Hematopoietic multipotent progenitor cell treated with erythropoietin and hydrocortisone succinate and interleukin-3 and kit ligand, for 8 days (in vitro differentiated cells): ENCODE measurements at places on chromosomes 1 and 21.

DNA sequence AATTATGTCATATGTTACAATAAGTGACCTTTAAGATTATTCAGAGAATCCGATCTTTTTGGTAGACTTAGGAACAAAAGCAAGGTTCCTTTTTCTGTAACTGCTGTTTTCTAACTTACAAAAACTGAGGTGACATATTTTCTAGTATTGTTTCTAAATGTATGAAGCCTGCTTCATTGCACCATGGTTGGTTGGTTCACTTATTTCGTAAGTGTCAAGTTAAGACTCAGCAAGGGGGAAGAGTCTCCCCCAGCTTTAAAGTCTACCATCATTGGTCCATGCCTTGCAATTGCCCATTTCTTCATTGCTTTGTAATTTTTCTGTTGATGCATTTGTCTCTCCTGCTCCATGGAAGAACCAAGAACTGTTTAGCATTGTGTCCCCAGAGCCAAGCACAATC, 136.9 kb downstream of the DISC1 start:
- DNase-seq: no peak

GRCh38 chr1:191022856-191023255, 545.2 kb upstream of the BRINP3 start:
- DNase-seq: no peak

GRCh38 chr1:167797015-167797414, 75.2 kb downstream of the MPZL1 start:
- peak; percentile 66 for DNase-seq

GRCh38 chr1:214983126-214983869, 99.2 kb upstream of the KCNK2 start:
- no peak for DNase-seq

DNA sequence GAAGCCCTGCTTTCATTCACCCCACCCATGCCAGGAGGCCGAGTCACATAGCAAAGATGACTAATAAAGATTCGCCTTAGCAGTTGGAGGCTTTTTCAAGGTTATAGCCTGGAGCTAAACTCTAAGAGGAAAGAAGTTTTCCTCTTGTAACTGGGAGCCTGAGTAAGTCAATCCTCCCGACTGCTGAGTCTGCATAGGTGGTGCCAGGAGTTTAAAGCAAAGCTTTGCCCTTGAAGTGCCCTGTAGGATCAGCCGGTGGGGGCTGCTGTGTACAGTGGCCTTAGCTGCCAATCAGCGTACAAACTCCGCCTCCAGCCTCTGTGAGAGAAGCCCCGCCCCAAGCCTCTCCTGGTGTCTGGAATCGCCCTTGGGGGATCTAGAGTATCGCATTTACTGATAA, 147.5 kb upstream of the SPATA6 start:
- DNase-seq: no peak

DNA sequence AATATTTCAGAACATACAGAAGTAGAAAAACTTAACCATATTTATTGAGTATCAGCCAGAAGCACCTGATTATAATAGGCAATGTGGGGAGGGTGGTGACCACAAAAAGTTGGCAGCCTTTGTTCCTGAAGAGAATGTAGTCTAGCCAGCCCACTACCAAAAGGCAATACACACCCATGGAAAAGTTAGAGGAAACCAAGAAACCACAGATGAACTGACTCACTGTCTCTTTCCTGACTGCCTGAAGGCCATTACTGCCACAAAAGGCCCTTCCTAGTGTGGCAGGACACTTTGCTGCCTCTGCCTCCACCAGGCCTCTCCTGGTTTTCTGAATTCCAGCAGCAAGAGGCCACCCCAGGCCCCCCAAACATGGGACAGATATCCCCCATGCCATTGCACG, 14.6 kb upstream of the PROX1 start:
- no peak for DNase-seq

GRCh38 chr1:7550261-7550865, 220.7 kb upstream of the VAMP3 start:
- no peak for DNase-seq

- peak; percentile 10 for DNase-seq
Observed at GRCh38 chr1:18415448-18416027, 65.2 kb upstream of the KLHDC7A start.

GRCh38 chr1:85087659-85088407, 39.5 kb upstream of the MCOLN3 start:
- DNase-seq: no peak

GRCh38 chr1:208185801-208186231, 58.4 kb downstream of the PLXNA2 start:
- DNase-seq: peak; percentile 23
